A549 treated with ZK216348 at 1 μM for 4 hours (cell line): ENCODE measurements at places on chromosomes 1 and 21. TPM values are rescaled to one million over a fixed set of nuclear protein-coding genes. Genes with fewer than 3 reads are reported as not detected.

GLIS1 gene
- total RNA-seq, result 0.08 TPM in 1 of 5 replicates, not detected in the others

PLA2G2D gene
- total RNA-seq, result not detected in 5 replicates

F13B gene
- 0.14 to 0.38 TPM in 2 of 5 replicates, not detected in the others for total RNA-seq

URB2 gene
- 11.5 to 15.7 TPM (median 13.4 TPM) in 5 replicates for total RNA-seq

DIO1 gene
- not detected in 5 replicates for total RNA-seq

CHI3L2 gene
- 0.32 to 0.83 TPM (median 0.41 TPM) in 5 replicates for total RNA-seq

FOXD2 gene
- total RNA-seq, result 0.34 to 0.73 TPM (median 0.54 TPM) in 5 replicates

HS2ST1 gene
- 6.1 to 12.7 TPM (median 12.0 TPM) in 5 replicates for total RNA-seq

DISP3 gene
- 0.15 to 0.44 TPM (median 0.37 TPM) in 4 of 5 replicates, not detected in the other for total RNA-seq

OR6K6 gene
- total RNA-seq, result not detected in 5 replicates

ELF3 gene
- total RNA-seq, result 176 to 238 TPM (median 207 TPM) in 5 replicates

COL24A1 gene
- 0.05 TPM in 2 of 5 replicates, not detected in the others for total RNA-seq

IGSF9 gene
- total RNA-seq, result 0.12 to 0.33 TPM (median 0.29 TPM) in 5 replicates

SERTAD4 gene
- 0.59 to 2.1 TPM (median 0.84 TPM) in 5 replicates for total RNA-seq

ADORA3 gene
- not detected in 5 replicates for total RNA-seq

ACOT7 gene
- total RNA-seq, result 45.4 to 93.5 TPM (median 86.6 TPM) in 5 replicates

PBX1 gene
- 14.6 to 21.7 TPM (median 19.1 TPM) in 5 replicates for total RNA-seq

CCSAP gene
- 3.5 to 7.4 TPM (median 6.0 TPM) in 5 replicates for total RNA-seq

FCMR gene
- total RNA-seq, result 4.5 to 7.0 TPM (median 4.8 TPM) in 5 replicates

RAB3B gene
- total RNA-seq, result 5.2 to 10.4 TPM (median 6.8 TPM) in 5 replicates

HRNR gene
- total RNA-seq, result not detected in 5 replicates

CELA2B gene
- not detected in 5 replicates for total RNA-seq

OR14K1 gene
- not detected in 5 replicates for total RNA-seq

TFF3 gene
- not detected in 5 replicates for total RNA-seq

OR2T12 gene
- not detected in 5 replicates for total RNA-seq

HSF2BP gene
- 1.5 to 2.5 TPM (median 2.1 TPM) in 5 replicates for total RNA-seq

TMIGD3 gene
- not detected in 5 replicates for total RNA-seq

CFHR3 gene
- total RNA-seq, result 0.14 to 0.47 TPM (median 0.32 TPM) in 5 replicates

OR2L3 gene
- not detected in 5 replicates for total RNA-seq

RRP15 gene
- 17.8 to 41.7 TPM (median 25.9 TPM) in 5 replicates for total RNA-seq

FAM163A gene
- total RNA-seq, result not detected in 5 replicates

AADACL4 gene
- not detected in 5 replicates for total RNA-seq

CD46 gene
- 70.8 to 129 TPM (median 115 TPM) in 5 replicates for total RNA-seq

TINAGL1 gene
- 0.60 to 1.4 TPM (median 0.86 TPM) in 5 replicates for total RNA-seq

OR2L8 gene
- total RNA-seq, result not detected in 5 replicates

S100A7 gene
- not detected in 5 replicates for total RNA-seq

ACADM gene
- 28.4 to 43.1 TPM (median 31.7 TPM) in 5 replicates for total RNA-seq

LDLRAD1 gene
- not detected in 5 replicates for total RNA-seq

CYP4A22 gene
- not detected in 5 replicates for total RNA-seq

RCC2 gene
- 53.1 to 69.7 TPM (median 58.6 TPM) in 5 replicates for total RNA-seq

IPO9 gene
- 33.2 to 46.0 TPM (median 40.5 TPM) in 5 replicates for total RNA-seq
